ENCODE measurements at places on chromosomes 3 and 15. TPM values are rescaled to one million over a fixed set of nuclear protein-coding genes. Genes with fewer than 3 reads are reported as not detected.

The STARD5 gene
- total RNA-seq, result 6.6 TPM

The OXSR1 gene
- 54.4 TPM for total RNA-seq

The SNTN gene
- not detected for total RNA-seq

The SHC4 gene
- 0.10 TPM for total RNA-seq

The SH2D7 gene
- total RNA-seq, result not detected

The SERPINI2 gene
- total RNA-seq, result not detected

The IL5RA gene
- total RNA-seq, result not detected

The SERF2 gene
- 923 TPM for total RNA-seq

The ABI3BP gene
- not detected for total RNA-seq

The CCDC80 gene
- 0.29 TPM for total RNA-seq

The RTP1 gene
- not detected for total RNA-seq

The CX3CR1 gene
- total RNA-seq, result 0.83 TPM

The HCLS1 gene
- 343 TPM for total RNA-seq

The SNURF gene
- 10.2 TPM for total RNA-seq

The PDIA3 gene
- 288 TPM for total RNA-seq

The EFHB gene
- 0.79 TPM for total RNA-seq

The ZNF502 gene
- total RNA-seq, result 1.3 TPM

The CCDC9B gene
- total RNA-seq, result 0.43 TPM

The SNRPN gene
- total RNA-seq, result 70.0 TPM

The ANKRD63 gene
- total RNA-seq, result 0.26 TPM

The DENND4A gene
- total RNA-seq, result 38.4 TPM

The WDR76 gene
- 53.1 TPM for total RNA-seq

The FBXW12 gene
- not detected for total RNA-seq

The SLC4A7 gene
- 44.1 TPM for total RNA-seq

The TM6SF1 gene
- total RNA-seq, result 15.2 TPM

The P2RY14 gene
- total RNA-seq, result 0.51 TPM

The ITGA11 gene
- 0.60 TPM for total RNA-seq

The ATP2C1 gene
- total RNA-seq, result 61.2 TPM

The RASL12 gene
- total RNA-seq, result not detected

The B3GALNT1 gene
- 5.9 TPM for total RNA-seq

The TNFSF10 gene
- 79.2 TPM for total RNA-seq

The TADA3 gene
- 64.5 TPM for total RNA-seq

The GNAT1 gene
- not detected for total RNA-seq
